ENCODE measurements at places on chromosomes 1 and 21. TPM values are rescaled to one million over a fixed set of nuclear protein-coding genes. Genes with fewer than 3 reads are reported as not detected.

- DNase-seq, result no peak
Observed at GRCh38 chr1:62989497-62989896, 205.6 kb downstream of the ATG4C start.

Gene PDPN
- 28.9 TPM for total RNA-seq

Gene AK5
- total RNA-seq, result 2.8 TPM

Gene LINGO4
- total RNA-seq, result 0.20 TPM

All from right atrium auricular region (tissue), 2 donors.